Peyer's patch (tissue), 4 donors: ENCODE measurements at places on chromosomes 1 and 21.

- no peak for DNase-seq
Measured at GRCh38 chr1:221548942-221549341, 192.9 kb downstream of the DUSP10 start.

- DNase-seq, result no peak
Measured at GRCh38 chr1:233509526-233509925, 104.4 kb upstream of the KCNK1 start.

- no peak for DNase-seq
Measured at GRCh38 chr1:232538224-232538942, 91.5 kb downstream of the SIPA1L2 start.

GRCh38 chr21:40176724-40177123 lies 309.5 kb downstream of the PCP4 start:
- no peak for DNase-seq
